8988T (cell line): ENCODE measurements at places on chromosomes 6 and 20.

GRCh38 chr20:43379239-43379917 is 78.3 kb upstream of the SRSF6 start:
- no peak for DNase-seq

DNA sequence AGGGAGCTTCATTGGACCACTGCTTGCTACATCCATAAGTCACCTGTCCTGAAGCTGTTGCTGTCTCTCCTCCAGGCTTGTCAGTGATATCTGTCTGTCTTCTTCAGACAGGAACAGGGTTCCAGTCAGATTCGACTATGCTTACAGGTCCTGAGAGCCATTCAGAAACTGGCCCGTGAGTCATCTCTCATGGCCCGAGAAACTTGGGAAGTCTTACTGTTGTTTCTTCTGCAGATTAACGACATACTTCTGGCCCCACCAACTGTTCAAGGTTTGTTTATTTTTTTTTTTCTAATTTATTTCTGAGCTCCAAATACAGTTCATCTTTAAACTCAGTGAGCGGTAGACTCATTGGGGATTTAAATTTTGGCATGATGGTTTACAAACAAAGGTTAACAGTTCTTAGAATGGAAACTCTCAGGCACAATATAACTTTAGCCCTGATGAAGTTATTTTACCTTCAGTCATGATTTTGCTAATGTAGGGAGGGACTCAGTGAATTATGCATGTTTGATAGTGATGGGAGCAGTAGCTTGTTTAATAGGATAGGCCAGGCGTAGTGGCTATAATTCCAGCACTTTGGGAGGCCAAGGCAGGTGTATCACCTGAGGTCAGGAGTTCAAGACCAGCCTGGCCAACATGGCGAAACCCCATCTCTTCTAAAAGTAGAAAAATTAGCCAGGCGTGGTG is 24.7 kb downstream of the RALGAPB start:
- DNase-seq: no peak

DNA sequence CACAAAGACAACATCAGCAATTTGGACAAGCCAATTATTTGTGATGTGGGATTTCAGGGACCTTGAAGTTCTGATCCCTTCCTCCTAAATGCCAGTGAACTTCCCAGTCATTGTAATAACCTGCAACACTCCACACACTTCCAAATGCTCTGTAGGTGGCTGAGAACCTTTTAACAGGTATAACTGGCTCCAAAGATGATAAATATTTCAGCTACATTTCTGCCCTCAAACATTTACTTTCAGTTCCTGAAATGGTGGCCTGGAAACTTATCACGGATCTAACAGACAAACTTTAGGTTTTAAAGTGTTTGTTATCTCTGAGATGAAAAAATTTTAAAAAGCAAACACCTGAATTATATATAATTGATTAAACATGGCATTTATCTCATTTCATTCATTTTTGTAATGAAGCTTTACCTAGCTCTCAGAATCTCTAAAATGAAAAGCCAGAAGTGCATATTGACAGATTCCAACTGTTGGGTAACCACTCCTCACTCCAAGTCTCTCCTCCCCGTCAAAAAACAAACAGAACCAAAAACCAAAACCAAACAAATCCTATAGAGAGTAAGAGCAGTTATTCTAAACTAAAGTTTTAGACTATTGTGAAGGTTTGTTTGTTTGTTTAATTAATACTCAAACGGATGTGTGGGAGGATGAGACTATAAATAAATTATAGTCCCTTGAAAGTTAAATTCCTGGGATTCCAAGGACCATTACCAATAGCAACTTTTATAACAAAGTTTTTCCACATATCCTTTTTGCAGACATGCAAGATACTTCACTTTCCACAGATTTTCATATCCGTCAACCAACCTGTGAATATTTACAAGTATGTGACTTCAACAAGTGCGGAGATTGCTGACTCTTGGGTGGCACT is 12.4 kb upstream of the KIAA0408 start:
- no peak for DNase-seq

GRCh38 chr20:61525781-61526431 is 273.8 kb downstream of the CDH4 start:
- DNase-seq: no peak

DNA sequence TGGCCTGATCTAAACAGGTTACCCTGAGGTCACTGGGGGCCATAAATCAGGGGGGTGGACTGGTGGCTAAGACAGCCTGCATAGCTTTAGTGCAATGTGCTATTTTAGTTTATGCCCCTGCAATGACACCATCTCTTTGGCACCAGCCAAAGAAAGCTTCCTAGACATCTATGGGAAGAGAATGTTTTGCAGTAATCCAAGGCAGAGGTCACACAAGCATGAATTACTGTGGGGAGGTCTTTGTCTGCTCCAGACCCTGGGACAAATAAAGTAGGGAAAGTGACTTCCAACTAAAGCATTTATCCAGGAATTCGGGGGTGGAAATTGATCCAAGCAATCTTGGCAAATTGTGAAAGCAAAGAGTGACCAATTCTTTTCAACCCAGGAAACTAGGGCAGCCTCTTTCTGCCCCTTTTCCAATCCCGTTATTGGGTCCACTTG is 5.3 kb downstream of the RIPOR2 start:
- no peak for DNase-seq

DNA sequence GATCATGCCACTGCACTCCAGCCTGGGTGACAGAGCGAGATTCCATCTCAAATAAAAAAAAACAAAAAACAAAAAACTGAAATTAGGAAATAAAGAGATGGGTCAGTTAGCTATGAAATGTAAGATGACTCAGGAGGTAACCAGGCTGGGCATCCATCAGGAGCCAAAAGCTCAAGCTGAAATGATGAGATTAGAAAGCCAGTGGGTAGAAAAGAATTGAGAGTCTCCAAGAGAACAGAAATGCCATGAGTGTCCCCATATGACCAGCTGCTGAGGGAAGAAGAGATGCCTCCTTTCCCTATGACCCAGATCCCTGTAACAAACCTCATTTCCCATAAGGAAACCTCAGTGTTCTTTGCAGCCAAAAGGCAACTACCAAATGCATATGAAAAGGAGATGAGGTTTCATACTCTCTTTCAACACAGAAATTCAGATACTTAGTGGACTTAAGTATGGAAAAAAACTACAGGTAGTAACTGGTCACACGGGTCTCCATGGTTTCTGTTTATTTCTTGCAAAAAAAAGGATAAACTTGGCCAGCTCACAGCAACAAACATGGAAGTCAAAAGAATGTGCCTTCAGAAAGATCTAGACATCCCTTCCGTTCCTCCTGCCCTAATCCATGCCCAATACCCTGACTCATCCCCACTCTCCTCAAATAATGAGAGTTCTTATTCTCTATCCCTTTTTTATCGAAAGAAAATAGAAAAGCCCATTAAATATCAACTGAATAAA is 8.1 kb downstream of the ARHGAP18 start:
- DNase-seq: no peak

- DNase-seq: no peak
Measured at GRCh38 chr6:55198715-55199114, 24.4 kb downstream of the HCRTR2 start.

- DNase-seq: no peak
Measured at GRCh38 chr20:54208548-54209176, 775 bp downstream of the PFDN4 start.

- DNase-seq: no peak
Measured at GRCh38 chr6:150144294-150144868, 1.5 kb downstream of the PPP1R14C start.

GRCh38 chr6:159117563-159117962 is 51.6 kb upstream of the FNDC1 start:
- DNase-seq: no peak

DNA sequence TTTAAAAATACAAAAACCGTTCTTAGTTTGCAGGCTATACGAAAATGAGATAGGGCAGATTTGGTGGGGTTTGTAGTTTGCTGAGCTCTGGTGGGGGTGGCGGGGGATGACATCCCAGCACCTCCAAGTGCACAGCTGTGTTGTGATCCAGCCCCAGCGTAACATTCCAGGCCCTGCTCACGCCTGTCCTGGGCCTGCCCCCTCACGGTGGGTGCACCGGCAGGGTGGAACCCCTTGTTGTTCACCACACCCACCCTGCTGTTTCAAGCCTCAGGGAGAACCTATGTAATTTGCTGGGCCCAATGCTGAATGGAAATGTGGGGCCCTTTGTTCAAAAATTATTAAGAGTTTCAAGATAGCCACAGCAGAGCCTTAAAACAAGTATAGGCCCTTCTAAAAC is 25.0 kb downstream of the ARMC2 start:
- DNase-seq: no peak

GRCh38 chr6:43740321-43740960 is 29.6 kb upstream of the VEGFA start:
- no peak for DNase-seq

DNA sequence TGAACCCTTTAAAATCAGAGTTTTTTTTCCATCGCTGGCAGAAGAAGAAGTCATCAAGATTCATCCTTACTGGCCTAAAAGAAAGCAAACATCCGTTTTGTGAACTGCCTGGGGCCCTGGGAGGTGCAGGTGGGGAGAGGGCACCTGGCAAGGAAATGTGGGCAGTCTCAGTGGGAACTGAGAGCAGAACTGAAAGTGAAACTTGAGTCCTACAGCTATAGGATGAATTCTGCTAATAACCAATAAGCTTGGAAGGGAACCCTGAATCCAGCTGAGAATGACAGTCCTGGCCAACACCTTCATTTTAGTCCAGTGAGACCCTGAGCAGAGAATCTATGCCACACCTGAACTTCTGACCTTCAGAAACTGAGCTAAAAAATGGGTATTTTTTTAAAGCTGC is 130.1 kb upstream of the ASCC3 start:
- no peak for DNase-seq

- DNase-seq: no peak
Measured at GRCh38 chr20:18412221-18412901, 54.5 kb downstream of the DZANK1 start.
